Activated naive CD8-positive, alpha-beta T cell treated with anti-CD3 and anti-CD28 coated beads, Interleukin-2, amount 50 U/mL, for 16 hours (primary cell): ENCODE measurements at places on chromosomes 5 and 9.

GRCh38 chr9:112041536-112042243, 133.4 kb downstream of the SUSD1 start:
- no peak for DNase-seq

GRCh38 chr5:74641735-74642542, 1.4 kb upstream of the ENC1 start:
- no peak for DNase-seq

GRCh38 chr9:81083067-81083466, 606.3 kb downstream of the TLE1 start:
- no peak for DNase-seq

DNA sequence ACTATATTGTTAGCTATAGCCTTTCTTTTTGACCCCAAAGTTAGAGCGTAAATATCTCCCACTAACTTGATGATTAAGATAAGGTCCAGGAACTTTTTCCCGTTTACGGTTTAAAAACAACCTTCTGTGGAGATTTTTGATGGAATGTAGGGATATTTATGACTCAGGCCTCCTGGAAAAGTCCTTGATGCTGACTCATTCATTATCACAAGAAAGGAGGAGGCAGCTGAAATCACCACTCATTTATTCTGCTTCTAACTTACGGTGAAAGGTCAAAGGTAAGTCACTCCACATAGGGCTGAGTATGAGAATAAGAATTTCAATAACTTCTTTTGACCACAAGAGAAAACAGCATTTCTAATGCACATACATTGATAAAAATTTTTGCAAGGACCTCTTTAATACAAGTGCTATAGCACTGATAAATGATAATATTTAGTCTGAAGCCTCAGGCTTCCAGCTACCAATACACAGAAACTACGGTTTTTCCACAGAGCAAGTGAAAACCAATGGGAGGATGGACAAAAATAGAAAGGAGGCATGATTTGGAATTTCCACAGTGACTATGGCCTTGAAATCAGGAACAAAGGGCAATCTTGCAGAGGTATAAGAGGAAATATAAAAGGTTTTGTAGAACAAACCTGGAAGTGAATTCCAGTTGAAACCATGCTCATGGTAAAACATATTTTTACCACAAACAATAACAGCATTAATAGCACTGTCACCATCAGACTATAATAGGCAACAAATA, 146.5 kb downstream of the PPP2R2B start:
- DNase-seq = no peak

DNA sequence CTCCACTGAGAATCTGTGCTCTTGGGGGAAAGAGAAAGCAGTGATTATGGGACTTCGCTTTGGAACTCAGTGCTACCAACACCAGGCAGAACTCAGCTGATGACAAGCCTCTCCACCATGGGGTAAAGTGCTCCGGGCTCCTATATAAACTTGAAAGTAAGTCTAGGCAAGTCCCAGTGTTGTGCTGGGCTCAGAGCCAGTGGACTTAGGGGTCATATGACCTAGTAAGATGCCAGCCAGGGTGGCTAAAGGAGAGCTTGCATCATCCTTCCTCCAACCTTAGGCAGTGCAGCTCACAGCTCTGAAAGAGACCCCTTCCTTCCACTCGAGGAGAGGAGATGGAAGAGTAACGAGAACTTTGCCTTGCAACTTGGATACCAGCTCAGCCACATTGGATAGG, 35.1 kb upstream of the FREM1 start:
- DNase-seq = no peak

DNA sequence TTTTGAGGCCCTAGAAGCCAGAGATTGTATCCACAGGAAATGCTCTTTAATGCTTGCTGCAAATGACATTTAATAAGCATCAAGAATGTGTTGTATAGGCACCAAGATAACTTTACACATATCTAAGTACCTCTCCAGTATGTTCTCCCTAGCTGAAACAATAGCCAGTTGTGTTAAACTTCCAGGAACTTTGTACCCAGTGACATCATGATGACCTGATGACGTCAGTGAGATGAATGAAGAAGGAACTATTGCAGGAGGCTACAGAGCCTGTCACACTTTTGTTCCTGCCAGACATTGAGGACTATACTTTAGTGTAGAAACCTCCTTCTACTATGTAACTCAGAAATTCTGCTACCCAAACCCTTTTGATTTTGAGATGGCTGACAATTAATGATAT, 129.8 kb downstream of the CD180 start:
- no peak for DNase-seq

- peak; percentile 14 for DNase-seq
Observed at GRCh38 chr9:137156567-137157375, 13.1 kb downstream of the LRRC26 start.

- DNase-seq = no peak
Observed at GRCh38 chr5:116137544-116138378, 52.9 kb downstream of the COMMD10 start.

GRCh38 chr9:132555528-132555927, 26.9 kb upstream of the BARHL1 start:
- DNase-seq = no peak

DNA sequence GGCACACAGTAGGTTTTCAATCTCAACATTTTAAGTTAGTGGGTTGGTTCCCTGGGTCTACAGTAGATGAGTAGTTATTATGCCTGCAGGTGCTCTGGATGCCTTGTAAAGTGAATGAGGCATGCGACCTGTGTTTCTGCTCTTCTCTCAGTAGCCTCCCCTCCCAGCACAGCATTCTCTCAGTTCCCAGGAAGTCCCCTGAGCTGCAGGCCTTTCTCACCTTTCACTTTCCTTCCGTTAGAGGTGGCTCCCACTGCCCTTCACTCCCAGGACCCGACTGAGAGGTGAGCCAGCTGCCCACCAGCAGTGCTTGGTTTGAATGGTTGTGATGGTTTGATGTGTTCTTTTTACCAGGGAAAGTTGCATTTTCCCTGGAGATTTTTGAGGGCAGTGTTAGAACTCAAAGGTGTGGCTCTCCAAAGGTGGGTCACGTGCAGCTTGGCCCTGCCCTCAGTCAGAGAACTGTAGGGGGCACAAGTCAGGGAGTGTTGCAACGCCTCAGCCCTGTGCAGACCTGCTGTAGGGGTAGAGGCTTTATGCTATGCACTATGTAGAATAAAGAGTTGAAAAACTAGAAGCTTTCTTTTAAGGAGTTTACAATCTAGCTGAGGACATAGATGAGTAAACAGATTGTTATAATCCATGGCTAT, 173.8 kb downstream of the NTRK2 start:
- DNase-seq = no peak

DNA sequence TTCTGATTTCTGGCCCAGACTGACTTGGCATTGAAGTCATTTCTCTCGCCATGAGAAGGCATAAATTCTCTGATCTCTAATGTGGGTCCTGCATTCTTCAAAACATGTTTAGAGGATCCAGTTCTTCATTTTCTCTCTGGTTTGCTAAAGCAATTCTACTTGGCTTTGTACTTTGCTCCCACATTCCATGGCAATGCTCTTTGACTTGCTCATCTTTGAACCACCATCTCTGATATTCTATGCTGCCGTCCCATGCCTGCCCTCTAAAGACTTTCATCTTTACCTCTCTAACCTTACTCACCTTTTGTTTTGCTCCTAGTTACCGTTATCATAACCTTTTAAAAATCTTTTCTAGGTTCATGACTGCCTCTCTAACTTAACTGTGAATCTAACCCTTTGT, 366.9 kb downstream of the KIF4B start:
- DNase-seq = no peak

DNA sequence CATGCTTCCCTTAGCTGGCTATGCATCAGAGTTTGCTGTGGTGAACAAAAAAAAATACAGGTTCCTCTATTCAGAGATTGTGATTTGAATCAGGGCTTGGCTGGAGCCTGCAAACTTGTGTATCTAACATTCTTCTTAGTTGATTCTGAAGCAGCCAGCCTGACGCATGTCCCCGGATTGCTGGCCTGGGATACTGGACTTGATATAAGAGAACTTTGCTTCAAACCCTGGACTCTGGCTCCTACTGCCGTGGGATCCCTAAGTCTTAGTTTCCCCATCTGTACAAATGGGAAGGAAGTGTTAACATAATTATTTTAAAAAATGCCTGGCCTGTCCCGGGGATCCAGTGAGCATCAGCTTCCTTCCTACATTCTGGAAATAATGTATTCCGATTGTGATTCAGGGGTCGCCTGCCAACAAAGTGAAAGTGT, 292.8 kb downstream of the ARHGEF28 start:
- no peak for DNase-seq

- DNase-seq = no peak
Observed at GRCh38 chr5:133990396-133990795, 14.4 kb downstream of the VDAC1 start.

DNA sequence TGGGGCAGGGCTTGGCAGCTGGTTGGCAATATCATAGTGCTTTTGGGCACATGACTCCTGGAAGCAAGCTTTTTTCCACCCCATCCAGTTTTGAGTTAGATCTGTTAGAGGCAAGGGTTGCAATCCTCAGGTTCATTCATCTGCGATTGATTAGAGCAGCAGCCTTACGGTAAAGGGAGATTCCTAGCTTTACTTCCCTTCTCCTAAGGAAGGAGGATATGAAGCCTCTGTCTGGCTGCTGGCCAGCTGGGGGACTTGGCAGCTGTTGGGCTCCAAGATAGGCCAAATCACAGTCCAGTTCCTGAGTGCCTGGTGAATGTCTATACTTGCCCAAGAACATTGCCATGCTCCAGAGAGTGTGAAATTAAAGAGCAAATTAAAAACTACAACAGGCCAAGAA, 113.4 kb upstream of the CCNH start:
- DNase-seq = no peak

DNA sequence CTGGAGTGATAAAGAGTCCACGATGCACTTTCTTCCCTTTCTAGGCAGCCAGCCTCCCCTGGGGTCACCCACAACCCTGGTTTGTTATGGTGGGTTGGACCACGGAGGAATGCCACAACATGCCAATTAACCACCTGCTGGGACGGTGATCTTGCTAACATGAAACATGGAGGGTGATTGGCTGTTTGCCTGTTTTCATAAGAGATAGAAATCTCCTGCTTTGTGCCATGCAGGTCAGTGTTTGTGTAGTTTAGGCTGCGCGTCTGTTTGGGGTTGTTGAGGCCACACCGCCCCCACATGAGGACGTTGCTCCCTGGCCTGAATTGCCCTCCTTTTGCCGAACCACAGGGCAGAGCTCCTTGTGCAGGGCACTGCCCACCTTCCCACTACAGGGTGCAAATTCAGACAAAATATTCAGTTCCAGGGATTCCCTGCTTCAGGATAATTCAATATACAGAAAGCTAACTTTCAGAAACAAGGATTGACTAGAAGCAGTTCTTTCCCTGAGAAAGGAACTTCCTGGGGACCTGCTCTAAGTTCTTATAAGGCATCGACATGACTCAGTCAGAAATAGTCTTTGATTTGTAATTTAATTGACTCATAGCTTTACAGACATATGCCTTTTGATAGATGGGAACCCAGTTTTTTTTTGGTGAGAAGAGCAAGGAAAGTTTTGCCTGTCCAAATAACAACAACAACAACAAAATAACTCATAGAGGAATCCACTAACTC, 427.6 kb downstream of the GADD45G start:
- DNase-seq = no peak

GRCh38 chr9:113933671-113934070, 57.6 kb downstream of the ZNF618 start:
- no peak for DNase-seq

- no peak for DNase-seq
Observed at GRCh38 chr5:142827934-142828576, 57.9 kb downstream of the ARHGAP26 start.

GRCh38 chr5:67639976-67640375, 443.4 kb upstream of the CD180 start:
- DNase-seq = no peak

DNA sequence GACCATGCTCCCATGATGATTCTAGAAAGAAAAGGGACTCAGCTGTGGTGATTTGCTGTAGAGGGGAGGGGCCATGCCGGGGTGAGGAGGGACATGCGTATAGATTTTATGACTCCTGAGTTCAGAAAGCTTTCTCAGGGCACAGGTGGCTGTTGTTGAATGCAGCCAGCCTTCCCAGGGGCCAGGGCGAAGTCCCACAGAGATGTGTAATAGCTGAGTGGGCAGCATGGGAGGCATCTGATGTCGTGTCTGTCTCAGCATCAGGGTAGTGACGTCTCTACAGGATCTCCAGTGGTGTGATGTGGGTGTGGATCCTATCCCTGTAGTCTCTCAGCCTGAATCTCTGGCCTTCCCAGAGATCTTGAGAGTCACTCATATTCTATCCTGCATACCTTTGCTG, 7.8 kb upstream of the BOD1 start:
- DNase-seq = no peak

GRCh38 chr5:179822444-179822990, 1.8 kb downstream of the SQSTM1 start:
- DNase-seq = no peak

- no peak for DNase-seq
Observed at GRCh38 chr9:87630266-87630665, 95.7 kb upstream of the CTSL start.

GRCh38 chr9:96169484-96169883, 132.5 kb downstream of the HSD17B3 start:
- DNase-seq = no peak

GRCh38 chr9:108211411-108211955, 644.3 kb downstream of the ACTL7B start:
- DNase-seq = no peak

- no peak for DNase-seq
Observed at GRCh38 chr9:134870301-134870694, 10.3 kb upstream of the FCN2 start.

DNA sequence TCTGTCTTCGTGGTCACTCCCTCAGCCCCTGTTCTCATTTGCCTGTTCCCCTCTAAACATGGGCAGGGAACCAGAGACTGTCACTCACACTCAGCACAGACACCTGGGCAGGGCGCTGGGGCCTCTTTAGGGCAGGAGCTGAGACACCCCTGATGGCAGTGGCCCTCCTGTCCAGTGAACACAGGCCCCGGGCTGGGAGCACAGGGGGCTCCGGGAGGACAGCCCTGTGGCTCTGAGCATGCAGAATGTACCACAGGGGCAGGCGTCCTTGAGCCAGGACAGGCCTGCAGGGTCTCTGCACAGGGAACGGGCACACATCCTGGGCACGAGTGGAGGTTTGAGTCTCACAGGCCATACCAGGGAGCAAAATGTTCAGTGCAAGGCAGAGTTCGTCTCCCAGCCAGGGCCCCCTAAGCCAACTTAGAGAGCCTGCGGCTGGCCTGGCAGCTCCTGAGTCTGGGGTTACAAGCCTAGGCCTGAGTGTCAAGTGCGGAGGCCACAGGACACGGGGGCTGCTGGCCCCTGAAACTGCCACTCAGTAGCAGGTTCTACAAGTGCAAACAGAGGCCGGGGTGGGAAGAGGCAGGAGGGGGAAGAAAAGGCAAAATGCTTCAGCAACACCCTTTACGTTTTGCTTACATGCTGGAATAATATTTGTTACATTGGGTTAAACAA, 55.9 kb upstream of the NKD2 start:
- DNase-seq = no peak

GRCh38 chr5:33969572-33970452, 14.7 kb downstream of the SLC45A2 start:
- DNase-seq = no peak

GRCh38 chr9:74322661-74323314, 174.3 kb upstream of the RORB start:
- DNase-seq = no peak

DNA sequence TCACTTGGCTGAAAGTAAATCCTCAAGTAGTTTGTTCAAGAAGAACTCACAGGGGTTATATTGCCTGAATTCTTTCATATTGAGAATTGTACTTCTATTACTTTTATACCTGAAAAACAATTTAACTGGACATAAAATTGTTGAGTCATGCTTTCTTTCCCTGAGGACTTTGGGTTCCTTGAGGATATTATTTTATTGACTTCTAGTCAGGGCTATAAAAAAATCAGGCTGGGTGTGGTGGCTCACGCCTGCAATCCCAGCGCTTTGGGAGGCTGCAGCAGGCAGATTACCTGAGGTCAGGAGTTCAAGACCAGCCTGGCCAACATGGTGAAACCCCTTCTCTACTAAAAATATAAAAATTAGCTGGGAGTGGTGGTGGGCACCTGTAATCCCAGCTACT, 17.9 kb upstream of the CDC42SE2 start:
- no peak for DNase-seq
